Endodermal cell (in vitro differentiated cells): ENCODE measurements at places on chromosomes 11 and 22. TPM values are rescaled to one million over a fixed set of nuclear protein-coding genes. Genes with fewer than 3 reads are reported as not detected.

CARNS1 gene
- total RNA-seq, result 1.6 and 2.2 TPM in 2 replicates

OR4A16 gene
- not detected in 2 replicates for total RNA-seq

GLYATL1 gene
- 5.0 and 6.3 TPM in 2 replicates for total RNA-seq

ADM2 gene
- total RNA-seq, result 4.2 to 5.4 TPM (median 4.3 TPM) in 3 replicates

P4HA3 gene
- total RNA-seq, result not detected in 2 replicates

TMPRSS6 gene
- 0.21 to 0.31 TPM (median 0.21 TPM) in 3 replicates for total RNA-seq

PLA2G3 gene
- 4.1 to 8.1 TPM (median 4.5 TPM) in 3 replicates for total RNA-seq

NELL1 gene
- total RNA-seq, result 0.11 to 0.12 TPM in 2 of 3 replicates, not detected in the other

CHST1 gene
- 1.0 to 1.6 TPM in 2 of 3 replicates, not detected in the other for total RNA-seq

UBTFL1 gene
- total RNA-seq, result not detected in 3 replicates

GALNT18 gene
- total RNA-seq, result 9.4 to 10.9 TPM (median 9.9 TPM) in 3 replicates

ZNF280A gene
- total RNA-seq, result 0.33 to 2.6 TPM (median 2.1 TPM) in 3 replicates

FAT3 gene
- 11.6 to 14.3 TPM (median 13.9 TPM) in 3 replicates for total RNA-seq

GAS2 gene
- total RNA-seq, result 2.5 and 3.0 TPM in 2 replicates

CASP5 gene
- total RNA-seq, result not detected in 3 replicates

MS4A7 gene
- not detected in 3 replicates for total RNA-seq

TENM4 gene
- total RNA-seq, result 101 and 130 TPM in 2 replicates

OR52B6 gene
- not detected in 2 replicates for total RNA-seq

ANGPTL5 gene
- not detected in 2 replicates for total RNA-seq

OR5B21 gene
- not detected in 3 replicates for total RNA-seq

TPBGL gene
- 1.4 TPM in 1 of 3 replicates, not detected in the others for total RNA-seq

SLCO2B1 gene
- 0.84 to 4.3 TPM (median 1.9 TPM) in 3 replicates for total RNA-seq

GGTLC3 gene
- total RNA-seq, result not detected in 3 replicates

TST gene
- total RNA-seq, result 21.7 to 39.2 TPM (median 38.2 TPM) in 3 replicates

TUBA8 gene
- total RNA-seq, result 0.66 and 0.79 TPM in 2 replicates

CTSW gene
- total RNA-seq, result not detected in 2 replicates

VWCE gene
- total RNA-seq, result 8.8 and 13.3 TPM in 2 replicates

HPX gene
- 5.4 and 6.0 TPM in 2 replicates for total RNA-seq
